ENCODE measurements at places on chromosomes 12 and 14.

DNA sequence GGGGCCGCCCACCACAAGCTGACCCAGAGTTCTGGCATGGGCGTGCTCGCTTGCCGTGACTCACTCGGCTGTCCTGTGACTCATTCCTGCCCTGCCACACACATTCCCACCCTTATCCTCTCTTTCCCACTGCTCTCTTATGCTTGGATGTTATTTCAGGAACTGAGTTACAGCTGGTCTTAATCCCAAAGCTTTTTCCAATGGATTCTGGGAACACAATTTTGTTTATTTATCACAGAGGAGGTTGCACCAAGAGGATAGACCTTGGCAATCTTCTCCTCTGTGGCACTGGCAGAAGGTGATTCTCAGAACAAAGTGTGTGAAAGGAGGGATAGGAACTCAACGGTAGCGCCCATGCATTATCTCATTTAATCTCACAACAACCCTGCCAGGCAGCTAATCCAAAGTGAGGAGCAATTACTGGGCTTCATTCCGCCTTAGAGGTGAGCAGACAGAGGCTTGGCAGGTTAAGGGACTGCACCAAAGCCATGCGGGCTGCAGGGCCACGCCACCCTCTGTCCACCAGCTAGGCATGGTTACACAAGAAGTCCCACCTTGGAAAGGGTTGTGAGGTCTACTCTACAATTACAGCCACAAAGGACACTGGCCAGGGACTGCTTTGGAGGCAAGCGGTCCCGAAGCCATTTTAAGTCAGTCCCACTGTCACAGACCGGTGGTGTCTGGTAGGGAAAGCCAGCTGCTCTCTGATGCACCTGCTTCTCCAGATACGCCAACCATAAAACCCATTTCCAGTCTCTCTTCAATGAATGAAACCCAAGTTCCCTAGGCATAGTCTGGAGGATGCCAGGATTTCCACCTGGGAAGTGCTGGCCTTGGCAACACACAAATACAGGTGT is 32.9 kb downstream of the SYNE3 start:
- no peak for DNase-seq

DNA sequence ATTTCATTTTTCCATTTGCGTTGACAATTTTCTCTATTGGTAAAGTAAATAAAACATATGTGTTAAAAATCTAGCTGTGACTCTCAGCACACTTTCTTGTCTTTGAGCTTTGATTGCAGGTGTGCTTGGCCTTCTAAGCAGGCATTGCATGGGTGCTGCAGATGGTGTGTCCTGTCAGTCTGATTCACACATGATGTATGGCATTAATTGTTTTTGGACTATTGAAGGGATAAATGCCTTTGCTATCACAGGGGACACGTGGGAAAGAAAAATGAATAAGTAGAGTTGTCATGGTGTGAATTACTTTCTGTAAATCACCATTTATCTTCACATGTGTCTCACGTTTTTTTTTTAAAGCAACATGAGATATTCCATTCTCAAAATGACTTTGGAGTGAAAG is 211.3 kb upstream of the NAV3 start:
- DNase-seq = no peak

DNA sequence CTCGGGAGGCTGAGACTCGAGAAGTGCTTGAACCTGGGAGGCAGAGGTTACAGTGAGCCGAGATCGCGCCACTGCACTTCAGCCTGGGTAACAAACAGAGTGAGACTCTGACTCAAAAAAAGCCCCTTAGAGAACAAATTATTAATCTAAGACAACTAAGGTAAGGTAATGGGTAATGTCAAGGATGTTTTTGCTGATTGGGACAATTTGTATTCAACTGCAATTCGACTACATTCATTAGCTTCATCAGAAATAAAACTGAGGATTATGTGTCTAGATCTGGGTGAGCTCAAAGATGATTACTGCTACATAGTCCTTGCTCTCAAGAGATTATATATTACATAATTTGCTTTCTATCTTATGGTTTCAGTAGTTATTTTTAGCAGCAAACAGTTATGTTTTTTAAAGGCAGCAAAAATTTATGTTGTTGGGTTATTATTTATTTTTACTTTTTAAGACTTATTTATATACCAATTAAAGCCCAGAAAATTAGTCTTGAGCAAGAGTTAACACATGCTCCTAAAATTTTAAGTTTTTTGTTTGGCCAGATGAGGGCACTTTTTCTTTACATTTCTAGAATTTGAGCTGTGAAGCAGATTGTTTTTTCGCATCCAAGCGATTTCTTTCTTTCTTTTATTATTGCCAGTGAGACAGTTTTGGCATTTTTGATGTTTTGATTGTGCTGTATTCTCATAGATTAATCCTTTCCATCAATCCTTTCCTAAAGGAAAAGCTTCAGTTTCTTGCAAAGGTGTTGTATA is 52.3 kb downstream of the PLEKHA5 start:
- DNase-seq = no peak

DNA sequence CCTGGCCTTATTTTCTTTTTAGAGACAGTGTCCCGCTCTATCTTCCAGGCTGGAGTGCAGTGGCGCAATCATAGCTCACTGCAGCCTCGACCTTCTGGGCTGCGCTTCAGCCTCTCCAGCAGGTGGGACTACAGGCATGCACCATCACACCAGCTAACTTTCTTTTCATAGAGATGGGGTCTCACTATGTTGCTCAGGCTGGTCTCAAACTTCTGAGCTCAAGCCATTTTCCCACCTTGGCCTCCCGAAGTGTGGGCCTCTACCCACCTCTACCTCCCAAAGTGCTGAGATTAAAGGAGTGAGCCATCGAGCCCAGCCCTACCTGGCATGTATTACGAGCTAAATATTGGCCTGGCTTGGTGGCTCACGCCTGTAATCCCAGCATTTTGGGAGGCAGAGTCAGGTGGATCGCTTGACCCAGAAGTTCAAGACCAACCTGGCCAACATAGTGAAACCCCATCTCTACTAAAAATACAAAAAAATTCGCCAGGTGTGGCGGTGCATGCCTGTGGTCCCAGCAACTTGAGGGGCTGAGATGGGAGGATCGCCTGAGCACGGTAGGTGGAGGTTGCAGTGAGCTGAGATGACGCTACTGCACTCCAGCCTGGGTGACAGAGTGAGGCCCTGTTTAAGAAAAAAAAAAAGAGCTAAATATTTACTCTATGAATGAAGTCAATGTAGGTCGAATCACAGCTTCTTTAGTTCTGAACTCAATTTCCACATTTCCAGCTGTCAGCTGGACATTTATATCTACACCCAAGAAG is 7.6 kb upstream of the RILPL1 start:
- DNase-seq = no peak

- DNase-seq = no peak
Observed at GRCh38 chr12:800401-800800, 48.0 kb downstream of the WNK1 start.

DNA sequence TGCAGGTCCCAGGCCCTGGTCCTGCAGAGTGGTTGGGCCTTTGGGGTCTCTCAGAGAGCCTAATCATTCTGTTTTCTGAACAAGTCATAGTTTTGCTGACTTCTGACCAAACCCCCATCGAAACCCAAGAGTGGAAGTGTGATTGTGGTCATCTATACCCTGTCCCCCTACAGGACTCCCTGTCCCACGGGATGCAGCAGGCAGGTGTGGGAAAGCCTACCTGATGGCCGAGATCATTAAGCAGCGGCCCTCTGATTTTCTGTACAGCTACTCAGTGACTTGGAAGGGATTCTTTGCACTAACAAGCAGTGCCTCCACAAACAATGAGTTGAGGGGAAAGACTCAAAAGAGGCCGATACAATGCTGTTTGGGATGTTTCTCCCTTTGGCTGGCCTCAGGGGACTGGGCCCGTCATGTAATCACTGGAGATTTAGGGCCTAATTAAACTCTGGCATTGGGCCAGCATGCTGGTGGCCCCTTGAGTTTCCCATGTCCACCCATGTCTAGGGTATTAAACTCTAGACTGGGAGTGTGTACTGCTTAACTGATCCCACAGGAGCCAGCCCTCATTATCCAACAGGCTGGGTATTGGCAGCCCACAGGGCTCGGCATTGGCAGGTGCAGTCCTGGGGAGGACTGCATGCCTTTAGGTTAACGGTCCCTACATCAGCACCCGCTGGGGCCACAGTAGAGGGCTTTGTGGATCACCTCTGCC is 192.8 kb downstream of the ZFP36L1 start:
- DNase-seq = no peak

GRCh38 chr14:100147691-100148464 is 11.6 kb downstream of the DEGS2 start:
- DNase-seq = no peak

Measured in activated CD8-positive, alpha-beta T cell treated with anti-CD3 and anti-CD28 coated beads, Interleukin-2, amount 10 ng/mL, durations not matched to agents 7 days and 5 days (primary cell).